ENCODE measurements at places on chromosomes 5 and 9. TPM values are rescaled to one million over a fixed set of nuclear protein-coding genes. Genes with fewer than 3 reads are reported as not detected.
A peak's percentile ranks its signal among the peaks of the same experiment; 100 is the strongest.

The PCDHA6 gene
- polyA plus RNA-seq = 0.04 TPM

DNA sequence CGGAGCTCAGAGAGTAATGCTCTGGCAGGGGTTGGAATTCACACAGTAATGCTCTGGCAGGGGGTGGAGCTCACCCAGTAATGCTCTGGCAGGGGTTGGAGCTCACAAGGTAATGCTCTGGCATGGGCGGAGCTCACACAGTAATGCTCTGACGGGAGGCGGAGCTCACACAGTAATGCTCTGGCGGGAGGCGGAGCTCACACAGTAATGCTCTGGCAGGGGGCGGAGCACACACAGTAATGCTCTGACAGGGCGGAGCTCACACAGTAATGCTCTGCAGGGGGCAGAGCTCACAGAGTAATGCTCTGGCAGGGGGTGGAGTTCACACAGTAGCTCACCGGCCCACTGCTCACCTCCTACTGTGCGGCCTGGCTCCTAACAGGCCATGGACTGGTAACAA is 47.2 kb upstream of the LPCAT1 start:
- no peaks in the 10 kb centered on the region for H3K4me1 ChIP-seq
- no peak for DNase-seq
- no peak overlapping the region for H3K27ac ChIP-seq
- H3K36me3 ChIP-seq = no peaks in the 10 kb centered on the region
- no peaks in the 10 kb centered on the region for H3K27me3 ChIP-seq

The KIAA1191 gene
- 100 TPM for polyA plus RNA-seq

The ADAMTSL2 gene
- polyA plus RNA-seq = not detected

DNA sequence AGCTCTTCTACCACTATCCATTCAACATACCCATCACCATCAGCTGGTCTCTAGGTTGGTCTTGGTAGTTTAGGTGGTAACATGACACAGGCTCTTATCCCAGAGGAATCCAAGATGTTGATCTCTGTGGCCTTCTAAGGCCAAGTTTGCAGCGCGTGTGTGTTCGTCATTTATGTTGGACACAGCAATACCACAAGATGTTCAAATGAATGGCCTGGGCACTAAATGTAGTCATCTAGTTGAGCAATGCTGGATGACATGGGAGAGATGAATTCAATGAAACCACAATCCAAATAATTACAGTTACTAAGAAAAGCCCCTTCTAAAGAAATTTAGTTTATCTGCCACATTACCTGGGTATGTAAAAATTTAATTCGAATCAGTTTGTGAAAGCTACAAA is 292.4 kb downstream of the MRPS30 start:
- no peaks in the 10 kb centered on the region for H3K36me3 ChIP-seq
- no peak overlapping the region for H3K27ac ChIP-seq
- no peaks in the 10 kb centered on the region for H3K4me1 ChIP-seq
- DNase-seq = no peak

DNA sequence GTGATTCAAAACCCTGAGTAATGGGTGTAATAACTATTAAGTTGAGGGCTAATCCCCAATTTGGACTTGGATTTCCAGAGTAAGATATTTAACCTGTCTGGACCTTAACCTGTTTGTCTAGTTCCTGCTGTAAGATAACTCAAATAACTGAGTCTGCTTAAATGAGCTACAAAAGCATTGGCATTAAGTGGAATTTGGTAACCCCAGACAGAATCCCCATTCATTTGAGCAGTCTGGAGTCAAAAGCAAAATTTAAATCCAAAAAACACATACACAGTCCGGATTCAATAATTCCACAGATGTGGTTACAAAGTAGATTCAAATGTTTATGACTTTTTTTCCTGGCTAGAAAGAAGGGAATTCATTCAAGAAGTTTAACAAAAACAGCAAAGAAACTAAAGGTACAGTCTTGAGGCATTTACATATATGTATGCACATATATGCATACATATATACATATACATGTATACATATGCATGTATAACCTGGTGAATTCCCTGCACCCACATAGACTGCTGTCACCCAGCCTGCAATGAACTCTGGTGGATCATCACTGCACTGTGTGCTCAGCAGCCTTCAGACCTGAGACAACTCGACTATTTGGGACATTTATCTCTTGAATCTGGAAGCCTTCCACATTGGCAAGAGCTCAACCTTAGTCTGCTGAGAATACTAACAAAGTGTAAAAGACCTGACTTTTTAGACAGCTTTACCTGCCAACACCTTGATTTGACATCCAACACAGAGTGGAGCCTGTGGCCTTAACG is 205.4 kb downstream of the LURAP1L start:
- no peaks in the 10 kb centered on the region for H3K36me3 ChIP-seq
- H3K4me1 ChIP-seq = no peaks in the 10 kb centered on the region
- H3K27me3 ChIP-seq = no peaks in the 10 kb centered on the region
- H3K4me3 ChIP-seq = no peak overlapping the region
- H3K27ac ChIP-seq = no peak overlapping the region

DNA sequence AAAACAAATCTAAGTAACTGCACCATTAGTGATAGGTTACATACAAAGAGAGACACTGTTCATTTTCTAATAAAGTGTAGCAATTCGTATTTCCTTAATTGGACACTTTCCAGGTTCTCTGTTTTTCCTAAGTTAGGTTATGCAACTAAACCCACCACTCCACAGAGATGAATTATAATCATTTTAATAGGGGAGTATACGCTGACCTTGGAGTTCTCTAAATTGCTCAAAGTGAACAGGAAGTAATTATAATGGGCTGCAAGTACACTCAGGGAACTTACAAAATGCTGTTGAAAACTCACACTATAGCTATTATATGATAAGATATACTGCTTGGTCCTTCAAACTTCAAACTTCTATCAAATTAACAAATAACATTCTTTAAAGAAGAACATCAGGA is 18.2 kb upstream of the ADCY2 start:
- H3K27me3 ChIP-seq = no peaks in the 10 kb centered on the region
- H3K4me3 ChIP-seq = no peak overlapping the region
- DNase-seq = no peak
- H3K27ac ChIP-seq = no peak overlapping the region
- H3K36me3 ChIP-seq = no peaks in the 10 kb centered on the region
- no peaks in the 10 kb centered on the region for H3K4me1 ChIP-seq

The OLFML2A gene
- 1.1 TPM for polyA plus RNA-seq

The FOXI1 gene
- not detected for polyA plus RNA-seq

- H3K36me3 ChIP-seq = no peaks in the 10 kb centered on the region
- no peak overlapping the region for H3K4me3 ChIP-seq
- no peak overlapping the region for H3K27ac ChIP-seq
- no peak for DNase-seq
- peaks cover 18% of the 10 kb centered on the region for H3K27me3 ChIP-seq
Observed at GRCh38 chr5:375336-375920, 53.9 kb downstream of the AHRR start.

DNA sequence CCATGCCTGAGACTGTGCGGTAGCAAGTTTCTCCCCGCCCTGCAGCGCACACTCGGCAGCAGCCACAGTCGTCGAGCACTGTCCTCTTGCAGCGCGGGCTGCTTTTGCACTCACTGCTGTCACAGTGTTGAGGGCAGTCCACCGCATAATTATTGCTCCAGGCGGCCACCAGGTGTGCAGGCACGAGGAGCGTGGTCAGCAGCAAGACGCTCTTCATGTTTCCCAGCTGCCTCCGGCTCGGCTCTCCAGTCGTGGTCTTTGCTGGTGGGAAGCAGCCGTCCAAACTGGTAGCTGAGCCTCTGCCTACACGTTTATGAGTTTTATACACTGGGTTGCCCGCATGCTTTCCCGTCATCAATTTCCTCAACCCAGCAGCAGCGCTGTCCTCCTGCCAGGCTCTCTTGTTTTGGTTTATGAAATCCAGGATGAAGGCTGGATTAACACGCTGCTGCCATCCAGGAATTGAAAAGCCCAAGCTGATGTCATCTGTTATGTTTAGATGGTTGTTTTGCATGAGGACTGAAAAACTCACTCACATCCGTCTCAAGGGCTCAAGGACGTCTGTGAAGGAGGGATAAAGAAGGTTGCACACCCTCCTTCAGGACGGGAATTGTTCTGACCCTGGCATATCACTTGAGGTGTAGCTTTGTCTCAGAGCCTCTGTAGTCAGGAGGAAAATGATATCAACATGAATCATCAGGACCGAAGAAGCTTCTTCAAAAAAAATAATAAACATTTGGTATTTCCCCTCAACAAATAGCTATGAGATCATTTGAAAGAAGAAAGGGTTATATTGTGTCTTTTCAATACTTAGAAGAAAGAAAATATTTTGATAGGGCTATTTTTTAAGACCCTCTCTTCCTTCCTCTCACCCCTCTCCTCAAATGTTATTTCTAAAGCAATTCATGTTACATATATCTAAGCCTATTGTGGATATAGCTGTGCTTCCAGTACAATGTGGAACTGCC is at the start of gene ESM1:
Gene ESM1 (minus strand): TSS at position 293 of the 968 bp plus-strand sequence. CDS start 76 bp downstream, at position 217.
- peaks cover 3% of the 10 kb centered on the region for H3K27me3 ChIP-seq
- peak; percentile 26 for DNase-seq
- peak within 1 kb of the TSS; percentile 16 for H3K27ac ChIP-seq
- H3K4me3 ChIP-seq = peak within 1 kb of the TSS; percentile 61

The TXNDC15 gene
- polyA plus RNA-seq = 35.8 TPM

The INVS gene
- 21.1 TPM for polyA plus RNA-seq

The SHISAL2B gene
- not detected for polyA plus RNA-seq

GRCh38 chr9:101119206-101119819 is 90.8 kb downstream of the PLPPR1 start:
- peak; percentile 7 for DNase-seq
- H3K27ac ChIP-seq = no peak overlapping the region
- H3K4me3 ChIP-seq = no peak overlapping the region
- no peaks in the 10 kb centered on the region for H3K4me1 ChIP-seq
- H3K27me3 ChIP-seq = no peaks in the 10 kb centered on the region
- H3K36me3 ChIP-seq = no peaks in the 10 kb centered on the region

- H3K4me3 ChIP-seq = no peak overlapping the region
- no peak for DNase-seq
- H3K4me1 ChIP-seq = no peaks in the 10 kb centered on the region
Observed at GRCh38 chr9:10015755-10016154, 597.0 kb downstream of the PTPRD start.

The GLRA1 gene
- not detected for polyA plus RNA-seq

GRCh38 chr5:128196080-128196479 is 112.5 kb downstream of the SLC12A2 start:
- H3K27me3 ChIP-seq = no peaks in the 10 kb centered on the region
- H3K36me3 ChIP-seq = no peaks in the 10 kb centered on the region
- H3K4me3 ChIP-seq = no peak overlapping the region
- H3K27ac ChIP-seq = no peak overlapping the region

DNA sequence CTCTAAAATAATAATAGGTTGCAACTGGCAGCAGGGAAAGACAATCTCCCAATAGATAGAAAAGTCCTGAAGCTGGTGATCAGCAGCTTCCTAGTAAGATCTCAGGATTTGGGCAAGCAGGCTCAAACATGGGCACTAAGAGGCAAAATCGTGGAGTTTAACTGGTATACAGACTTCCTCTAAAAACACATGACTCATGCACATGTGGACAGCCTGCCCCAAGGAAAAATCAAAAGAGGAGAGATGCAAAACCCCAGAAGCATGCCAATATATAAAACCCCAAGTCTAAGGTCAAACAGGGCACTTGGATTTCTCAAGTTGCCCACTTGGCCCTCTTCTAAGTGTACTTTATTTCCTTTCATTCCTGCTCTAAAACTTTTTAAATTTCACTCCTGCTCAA is 62.8 kb downstream of the CDKN2A start:
- H3K27me3 ChIP-seq = no peaks in the 10 kb centered on the region
- H3K27ac ChIP-seq = no peak overlapping the region

DNA sequence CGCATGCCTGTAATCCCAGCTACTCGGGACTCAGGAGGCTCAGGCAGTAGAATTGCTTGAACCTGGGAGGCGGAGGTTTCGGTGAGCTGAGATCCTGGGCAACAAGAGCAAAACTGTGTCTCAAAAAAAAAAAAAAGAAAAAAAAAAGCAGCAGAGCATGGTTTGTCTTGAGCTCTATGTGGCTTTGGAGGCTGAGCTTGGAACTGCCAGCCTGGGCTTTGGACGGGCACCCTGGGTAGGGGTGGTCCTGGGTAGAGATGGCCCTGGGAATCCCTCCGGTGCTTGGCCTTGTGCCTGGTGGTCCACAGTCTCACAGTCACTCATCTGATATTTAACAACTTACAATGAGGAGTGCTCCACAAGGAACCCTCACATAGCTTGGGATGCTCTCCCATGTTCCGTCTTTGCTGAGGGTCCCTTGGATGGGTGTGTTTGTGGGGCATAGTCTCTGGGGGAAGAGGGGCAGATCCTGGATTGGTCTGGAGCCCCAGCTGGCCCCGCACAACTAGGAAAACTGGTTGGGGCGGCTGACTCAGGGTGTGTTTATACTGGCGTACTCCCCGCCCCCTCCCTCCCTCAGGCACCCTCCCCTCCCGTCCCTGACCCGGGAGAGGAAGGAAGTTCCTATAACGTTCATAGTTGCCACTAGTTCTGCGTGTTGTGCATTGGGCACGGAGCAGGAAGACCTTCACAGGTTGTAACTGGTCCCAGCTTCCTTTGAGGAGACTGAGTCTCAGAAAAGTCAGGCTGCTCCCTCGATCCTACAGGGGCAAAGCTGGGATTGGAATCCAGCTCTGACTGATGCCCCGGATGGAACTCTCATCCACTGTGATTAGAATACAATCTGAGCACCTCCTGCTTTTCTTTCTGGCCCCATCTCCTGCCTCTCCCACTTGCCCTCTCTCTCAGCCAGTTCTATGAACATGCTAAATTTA is 11.2 kb downstream of the IER5L start:
- peaks cover 40% of the 10 kb centered on the region for H3K4me1 ChIP-seq
- H3K27ac ChIP-seq = peak overlapping the region; percentile 65
- peak; percentile 57 for DNase-seq
- no peaks in the 10 kb centered on the region for H3K27me3 ChIP-seq
- H3K4me3 ChIP-seq = peak overlapping the region; percentile 55

DNA sequence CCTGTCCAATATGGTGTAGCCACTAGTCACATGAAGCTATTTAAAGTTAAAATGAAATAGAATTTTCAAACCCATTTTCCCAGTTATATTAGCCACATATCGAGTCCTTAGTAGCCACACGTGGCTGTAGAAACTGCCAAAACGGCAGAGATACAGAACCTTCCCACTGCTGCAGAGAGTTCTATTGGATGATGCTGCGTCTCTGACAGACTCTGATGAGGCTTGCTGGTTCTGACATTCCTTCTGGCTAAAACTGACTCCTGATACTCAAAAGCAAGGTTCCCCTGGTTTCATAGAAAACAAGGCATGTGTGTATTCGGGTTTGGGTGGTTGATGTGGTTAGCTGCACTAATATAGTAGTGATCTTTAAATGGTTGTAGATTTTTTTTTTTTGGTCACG is 91.5 kb downstream of the TLE4 start:
- no peak overlapping the region for H3K27ac ChIP-seq
- DNase-seq = no peak
- H3K4me1 ChIP-seq = no peaks in the 10 kb centered on the region
- H3K36me3 ChIP-seq = no peaks in the 10 kb centered on the region
- H3K27me3 ChIP-seq = no peaks in the 10 kb centered on the region

- H3K4me3 ChIP-seq = no peak overlapping the region
Observed at GRCh38 chr5:73836607-73837006, 210.6 kb downstream of the ARHGEF28 start.

- no peaks in the 10 kb centered on the region for H3K4me1 ChIP-seq
- peaks cover 79% of the 10 kb centered on the region for H3K27me3 ChIP-seq
Observed at GRCh38 chr5:88666761-88667495, 216.1 kb downstream of the MEF2C start.

The CCDC192 gene
- not detected for polyA plus RNA-seq
